GOT3 (cell line): ENCODE measurements at places on chromosomes 13 and 19.
A peak's percentile ranks its signal among the peaks of the same experiment; 100 is the strongest.

DNA sequence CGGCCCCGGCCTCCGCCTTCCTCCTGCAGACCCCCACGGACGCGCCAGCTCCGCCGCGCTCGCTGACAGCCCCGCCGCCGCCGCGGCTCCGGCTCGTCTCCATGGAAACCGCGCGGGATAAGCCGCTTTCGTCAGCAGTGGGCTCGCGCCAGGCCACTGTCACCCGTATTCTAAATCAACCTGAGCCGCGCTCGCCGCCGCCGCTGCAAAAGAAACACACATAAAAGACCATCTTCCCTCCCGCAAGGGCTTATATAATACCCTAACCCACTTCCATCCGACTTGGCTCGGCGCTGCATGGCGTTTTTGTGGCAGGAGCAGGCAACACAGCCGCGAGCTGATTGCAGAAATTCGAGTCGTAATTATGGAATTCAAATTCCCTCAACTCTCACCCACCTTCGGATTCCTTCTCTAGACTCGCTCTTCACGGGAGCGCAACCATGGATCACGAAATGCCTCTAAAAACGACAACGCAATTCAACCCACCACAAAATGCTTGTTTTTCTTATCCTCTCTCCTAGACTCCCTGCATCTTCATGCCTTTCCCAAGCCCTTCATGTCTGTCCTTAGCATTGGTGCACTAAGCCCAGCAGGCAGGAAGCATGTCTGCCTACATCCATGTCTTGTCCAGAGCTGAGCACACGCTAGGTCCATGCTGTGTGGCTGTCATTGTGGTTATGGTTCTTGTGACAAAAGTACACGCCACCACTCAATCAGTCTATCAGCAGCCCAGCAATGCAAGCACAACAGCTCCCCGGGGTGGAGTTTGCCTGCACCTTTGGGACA is at the start of gene AMER2:
Gene AMER2 (minus strand): TSS at position 772 of the 786 bp plus-strand sequence. CDS start 669 bp downstream, at position 103.
- DNase-seq, result no peak

GRCh38 chr13:105441051-105441750 is 1094.3 kb downstream of the EFNB2 start:
- DNase-seq, result no peak

GRCh38 chr13:21641629-21642028 is 29.2 kb upstream of the FGF9 start:
- no peak for DNase-seq

- no peak for DNase-seq
These were observed 385.8 kb downstream of the KCNRG start for GRCh38 chr13:50401049-50401505.

- no peak for DNase-seq
These were observed 196.6 kb upstream of the GPR12 start for GRCh38 chr13:26957182-26957581.

GRCh38 chr13:31094331-31095015 is 67.2 kb downstream of the HSPH1 start:
- no peak for DNase-seq

- peak; percentile 51 for DNase-seq
These were observed 17.9 kb downstream of the BRSK1 start for GRCh38 chr19:55301459-55302317.

- no peak for DNase-seq
These were observed 69.8 kb upstream of the STARD13 start for GRCh38 chr13:33355201-33355895.

DNA sequence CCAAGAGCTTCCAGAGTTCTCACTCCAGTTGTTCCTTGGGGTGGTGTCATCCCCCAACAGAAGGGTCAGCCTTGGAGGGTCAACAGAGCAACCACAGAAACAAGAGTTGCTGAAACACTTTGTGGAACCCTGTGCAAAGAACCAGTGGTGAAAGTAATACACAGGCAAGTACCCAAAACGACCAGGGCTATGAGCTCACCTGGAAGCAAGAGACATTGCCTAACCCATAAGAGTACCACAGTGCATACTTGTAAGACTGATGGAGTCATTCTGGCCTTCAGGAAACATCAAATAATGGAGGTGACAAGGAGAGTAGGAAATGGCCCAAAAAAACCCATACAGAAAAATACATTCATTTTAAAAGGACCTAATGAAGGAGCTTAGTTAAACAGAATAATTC is 184.3 kb upstream of the TSC22D1 start:
- DNase-seq, result no peak

DNA sequence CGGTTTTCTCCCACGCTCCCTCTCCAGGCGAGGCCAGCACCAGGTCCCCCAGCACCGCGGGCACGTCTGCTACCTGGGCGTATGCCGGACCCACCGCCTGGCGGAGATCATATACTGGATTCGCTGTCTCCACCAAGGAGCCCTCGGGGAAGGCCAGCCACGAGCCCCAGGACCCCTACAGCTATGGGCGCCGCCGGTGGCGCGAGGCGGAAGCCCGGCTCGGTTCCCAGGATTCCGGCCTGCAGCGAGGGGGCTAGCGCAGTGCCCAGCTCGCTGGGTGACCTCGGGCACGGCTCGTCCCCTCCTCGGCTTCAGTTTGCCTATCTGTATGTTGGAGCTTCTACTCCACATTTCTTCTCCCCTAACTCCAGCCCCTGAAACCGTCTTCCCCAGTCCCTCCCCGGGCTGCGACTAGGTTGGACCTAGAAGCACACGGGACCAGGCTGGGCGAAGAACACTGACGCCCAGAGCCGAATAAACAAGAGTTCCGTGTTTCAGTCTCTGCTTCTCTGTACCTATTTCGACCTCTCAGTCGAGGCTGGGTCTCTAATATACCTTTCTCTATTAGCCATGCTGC is 749 bp upstream of the CPT1C start:
- DNase-seq, result no peak

- DNase-seq, result no peak
These were observed 8.8 kb downstream of the ALOX5AP start for GRCh38 chr13:30744056-30744680.

DNA sequence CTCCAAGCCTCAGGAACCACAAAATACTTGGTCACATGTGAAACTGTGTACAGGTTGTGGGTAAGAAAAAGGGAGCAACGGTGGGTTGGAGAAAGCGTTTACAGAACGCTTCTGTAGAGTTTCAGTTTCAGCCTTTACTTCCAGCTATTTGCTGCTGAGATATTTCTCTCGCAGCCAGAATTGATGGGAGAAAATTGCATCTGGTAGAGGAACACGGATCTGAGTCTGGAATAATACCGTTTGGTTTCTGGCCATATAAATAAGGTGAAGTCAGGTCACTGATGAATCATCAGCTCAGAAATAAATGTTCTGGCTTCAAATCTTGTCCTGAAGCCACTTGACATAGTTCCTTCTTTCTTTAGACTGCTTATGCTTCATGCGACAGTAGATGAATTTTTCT is 20.3 kb upstream of the RFC3 start:
- DNase-seq, result no peak

- no peak for DNase-seq
These were observed 191.6 kb downstream of the EFNB2 start for GRCh38 chr13:106343836-106344235.

GRCh38 chr13:99417201-99418102 is 83.8 kb upstream of the TM9SF2 start:
- DNase-seq, result no peak

DNA sequence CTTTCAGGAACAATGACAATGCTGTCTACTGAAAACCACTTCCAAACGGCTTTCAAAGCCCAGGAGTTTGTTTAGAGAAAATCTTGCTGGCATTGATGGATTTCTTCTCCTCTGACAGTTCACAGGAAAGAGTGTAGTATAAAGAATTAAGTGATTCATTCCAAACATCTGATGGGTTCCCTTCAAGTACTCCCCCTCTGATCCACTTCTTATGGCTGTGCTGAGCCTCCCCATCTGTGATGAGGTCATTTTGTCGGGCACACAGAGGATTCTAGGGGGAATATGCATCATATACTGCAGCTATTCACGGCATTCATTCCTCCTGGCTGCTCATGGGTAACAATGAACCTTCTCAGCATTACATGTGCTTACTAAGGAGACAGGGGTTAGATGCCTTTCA is 107.9 kb downstream of the RGCC start:
- DNase-seq, result no peak

- no peak for DNase-seq
These were observed 55.3 kb downstream of the FRY start for GRCh38 chr13:32086791-32087441.

DNA sequence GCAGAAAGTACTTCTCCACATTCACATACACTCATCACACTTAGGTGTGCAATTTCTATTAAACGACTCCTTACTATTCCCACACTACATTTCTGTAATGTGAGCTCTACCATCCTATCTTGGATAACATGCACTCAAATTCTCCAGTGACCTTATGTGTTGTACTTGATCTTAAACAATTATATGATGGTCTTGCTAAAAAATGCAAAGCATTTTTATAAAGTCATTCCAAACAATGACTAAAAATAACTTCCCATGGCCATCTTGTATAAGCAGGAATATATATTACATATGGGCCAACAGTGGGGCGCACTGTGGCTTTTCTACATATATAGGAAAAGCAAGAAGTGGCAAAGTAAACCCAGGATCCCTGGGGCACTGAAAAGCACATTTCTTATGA is 155.5 kb downstream of the FLT1 start:
- DNase-seq, result no peak

- DNase-seq, result no peak
These were observed 61.0 kb upstream of the F7 start for GRCh38 chr13:113044391-113045114.

DNA sequence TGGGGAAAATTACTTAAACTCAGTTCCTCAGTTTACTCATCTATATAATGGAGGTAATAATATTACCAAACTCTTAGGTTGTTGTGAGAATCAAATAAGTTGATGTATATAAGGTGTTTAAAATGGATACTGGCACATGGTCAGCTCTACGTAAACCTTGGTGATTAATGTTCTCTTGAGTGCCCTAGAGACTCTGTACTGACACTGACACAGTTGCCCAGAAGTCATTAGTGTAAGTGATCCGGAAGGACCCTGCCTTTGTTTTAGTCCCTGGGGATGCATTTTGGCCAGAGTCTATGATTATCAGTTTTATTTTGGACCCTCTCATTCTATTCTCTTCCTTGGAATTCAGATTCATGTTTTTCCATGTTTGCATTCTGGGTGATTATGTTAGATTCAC is 31.9 kb downstream of the CHST8 start:
- no peak for DNase-seq

DNA sequence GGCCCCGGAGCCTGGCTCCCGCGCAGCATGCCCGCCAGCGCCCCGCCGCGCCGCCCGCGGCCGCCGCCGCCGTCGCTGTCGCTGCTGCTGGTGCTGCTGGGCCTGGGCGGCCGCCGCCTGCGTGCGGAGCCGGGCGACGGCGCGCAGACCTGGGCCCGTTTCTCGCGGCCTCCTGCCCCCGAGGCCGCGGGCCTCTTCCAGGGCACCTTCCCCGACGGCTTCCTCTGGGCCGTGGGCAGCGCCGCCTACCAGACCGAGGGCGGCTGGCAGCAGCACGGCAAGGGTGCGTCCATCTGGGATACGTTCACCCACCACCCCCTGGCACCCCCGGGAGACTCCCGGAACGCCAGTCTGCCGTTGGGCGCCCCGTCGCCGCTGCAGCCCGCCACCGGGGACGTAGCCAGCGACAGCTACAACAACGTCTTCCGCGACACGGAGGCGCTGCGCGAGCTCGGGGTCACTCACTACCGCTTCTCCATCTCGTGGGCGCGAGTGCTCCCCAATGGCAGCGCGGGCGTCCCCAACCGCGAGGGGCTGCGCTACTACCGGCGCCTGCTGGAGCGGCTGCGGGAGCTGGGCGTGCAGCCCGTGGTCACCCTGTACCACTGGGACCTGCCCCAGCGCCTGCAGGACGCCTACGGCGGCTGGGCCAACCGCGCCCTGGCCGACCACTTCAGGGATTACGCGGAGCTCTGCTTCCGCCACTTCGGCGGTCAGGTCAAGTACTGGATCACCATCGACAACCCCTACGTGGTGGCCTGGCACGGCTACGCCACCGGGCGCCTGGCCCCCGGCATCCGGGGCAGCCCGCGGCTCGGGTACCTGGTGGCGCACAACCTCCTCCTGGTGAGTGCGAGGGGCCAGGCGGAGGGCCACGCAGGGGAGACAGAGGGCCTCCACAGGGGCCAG is at the start of gene KL:
Gene KL (plus strand): TSS at position 10 of the 909 bp plus-strand sequence. CDS start 18 bp downstream, at position 28.
- peak; percentile 3 for DNase-seq
